ENCODE measurements at places on chromosomes 7 and 10.
A peak's percentile ranks its signal among the peaks of the same experiment; 100 is the strongest.

DNA sequence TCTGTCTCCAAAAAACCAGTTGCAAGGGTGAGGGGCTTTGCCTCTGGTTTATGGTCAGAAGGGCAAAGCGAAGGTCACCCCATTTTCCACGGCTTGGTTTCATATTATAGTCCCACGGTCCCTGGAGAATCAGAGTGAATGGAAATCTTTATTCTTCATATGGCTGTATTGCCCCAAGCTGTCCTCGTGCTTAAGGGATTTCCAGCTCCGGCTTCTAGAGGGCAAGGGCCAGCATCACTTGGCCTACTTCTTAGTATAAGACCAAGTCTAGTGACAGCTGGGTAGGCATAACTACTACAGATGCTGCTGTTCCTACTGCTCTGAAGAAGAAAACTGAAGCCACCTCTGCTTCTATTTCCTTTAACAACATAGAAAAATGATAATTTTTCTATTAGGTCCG is 63.2 kb downstream of the PARP12 start:
- no peak for DNase-seq

DNA sequence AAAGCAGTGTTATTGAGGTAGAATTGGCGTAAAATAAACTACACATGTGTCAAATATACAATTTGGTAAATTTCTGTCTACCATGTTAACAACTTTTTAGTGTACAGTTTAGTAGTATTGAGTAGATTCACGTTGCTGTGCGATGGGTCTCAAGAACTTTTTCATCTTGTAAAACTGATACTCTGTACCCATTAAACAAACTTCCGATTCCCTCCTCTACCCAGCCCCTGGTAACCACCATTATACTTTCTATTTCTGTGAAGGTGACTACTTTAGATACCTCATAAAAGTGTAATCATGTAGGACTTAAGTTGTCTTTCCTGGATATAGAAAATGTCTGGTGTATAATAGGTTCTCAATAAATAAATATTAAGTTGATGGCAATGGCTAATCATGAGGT is 408.5 kb upstream of the POT1 start:
- no peak for DNase-seq

DNA sequence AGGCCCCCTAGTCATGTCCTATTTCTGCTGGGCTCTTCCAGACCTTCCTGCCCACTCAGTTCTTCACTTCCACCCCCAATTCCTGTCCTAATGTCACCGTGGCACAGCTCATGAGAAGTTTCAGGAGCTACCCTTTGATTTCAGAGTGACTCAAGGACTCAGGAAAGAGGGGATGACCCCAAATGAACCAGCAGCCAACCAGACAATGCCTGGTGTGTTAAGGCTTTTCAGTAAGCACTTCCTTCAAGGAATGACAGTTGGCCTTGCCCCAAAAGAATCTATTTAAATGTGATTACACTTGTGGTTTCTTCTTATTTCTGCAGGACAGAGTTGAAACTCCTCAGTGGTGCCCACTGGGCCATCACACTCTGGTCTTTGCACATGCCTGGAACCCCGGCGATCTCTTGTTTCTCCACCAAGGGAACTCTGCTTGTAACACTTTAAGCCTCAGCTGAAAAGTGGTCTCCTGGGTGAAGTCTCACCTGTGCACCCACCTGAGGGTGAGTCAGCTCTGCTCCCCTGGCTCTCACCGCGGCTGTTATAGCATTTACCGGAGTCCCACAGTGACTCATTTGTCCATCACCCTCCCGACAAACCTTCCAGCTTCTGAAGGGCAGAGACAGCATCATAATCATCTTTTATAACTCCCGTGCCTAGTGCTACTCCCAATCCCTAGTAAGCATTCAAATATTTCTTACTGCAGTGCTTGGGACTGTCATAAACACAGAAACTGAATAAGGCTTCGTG is 123.0 kb upstream of the SVIL start:
- peak; percentile 25 for DNase-seq

GRCh38 chr7:2008101-2008935 is 224.4 kb downstream of the MAD1L1 start:
- no peak for DNase-seq

GRCh38 chr7:22872096-22872807 is 49.6 kb upstream of the TOMM7 start:
- DNase-seq, result no peak

GRCh38 chr7:36175886-36176285 is 22.8 kb downstream of the EEPD1 start:
- DNase-seq, result no peak
